Psoas muscle (tissue), 8 donors: ENCODE measurements at places on chromosomes 7 and 10.

- no peak for DNase-seq
Observed at GRCh38 chr7:42211938-42212337, 25.1 kb downstream of the GLI3 start.

DNA sequence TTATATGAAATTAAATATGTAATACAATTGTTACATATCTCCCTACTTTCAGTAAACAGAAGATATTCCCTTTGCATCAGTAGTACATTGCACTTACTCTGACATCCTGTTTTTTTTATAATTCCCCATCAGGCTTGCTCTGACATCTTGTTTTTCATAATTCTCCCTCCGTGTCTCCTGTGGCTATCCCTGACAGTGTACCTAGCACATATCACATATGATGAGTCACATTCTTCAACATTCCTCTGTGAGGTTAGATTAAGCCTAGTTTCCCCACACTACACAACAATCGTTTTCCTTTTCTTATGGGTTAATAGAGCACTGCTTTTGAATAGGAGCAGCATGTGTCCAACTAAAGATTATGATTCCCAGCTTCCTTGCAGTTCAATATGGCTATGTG lies 250.6 kb upstream of the NPVF start:
- DNase-seq: no peak

GRCh38 chr10:14438057-14438456 lies 107.3 kb upstream of the FRMD4A start:
- no peak for DNase-seq

GRCh38 chr7:30446266-30446665 lies 32.3 kb downstream of the NOD1 start:
- DNase-seq: no peak

DNA sequence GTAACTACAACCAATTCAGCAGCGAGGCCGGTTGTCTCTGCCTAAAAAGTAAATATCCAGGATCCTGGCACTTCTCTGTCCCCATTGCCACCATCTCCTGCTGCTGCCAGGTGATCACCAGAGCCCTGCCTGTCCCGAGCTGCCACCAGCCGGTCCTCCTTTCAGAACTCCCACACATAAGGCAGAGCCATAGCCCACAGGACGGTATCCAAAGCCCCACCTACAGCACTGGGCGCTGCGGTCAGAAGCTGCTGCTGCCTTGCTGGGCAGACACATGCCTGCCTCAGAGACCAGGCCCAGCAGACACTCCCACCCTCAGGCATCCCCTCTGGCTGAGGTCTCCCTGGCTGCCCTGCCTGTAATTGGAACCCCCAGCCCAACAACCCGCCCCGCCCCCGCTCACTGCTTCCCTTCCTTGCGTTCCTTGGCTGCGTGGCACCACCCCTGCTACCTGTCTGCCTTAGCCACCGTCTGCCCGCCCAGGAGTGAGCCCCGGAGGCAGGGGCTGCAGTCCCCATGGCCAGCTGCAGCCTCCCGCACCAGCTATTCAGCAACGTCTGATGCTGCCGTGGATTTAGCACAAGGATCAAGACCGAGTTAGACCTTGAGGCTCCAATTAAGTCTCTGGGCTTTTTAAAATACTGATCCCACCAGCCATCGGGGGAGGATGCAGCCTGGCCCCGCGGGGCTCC lies 100.7 kb downstream of the CYTH3 start:
- DNase-seq: no peak
